ENCODE measurements at places on chromosomes 12 and 14.
A peak's percentile ranks its signal among the peaks of the same experiment; 100 is the strongest.

- DNase-seq: peak; percentile 90
Measured at GRCh38 chr14:105090493-105091053, 25.3 kb upstream of the GPR132 start.

GRCh38 chr14:34331728-34332623 lies 130.1 kb downstream of the SPTSSA start:
- DNase-seq: peak; percentile 56

GRCh38 chr12:94157981-94158411 lies 9.6 kb downstream of the PLXNC1 start:
- DNase-seq: no peak

- DNase-seq: no peak
Measured at GRCh38 chr12:90499795-90500194, 455.2 kb downstream of the CCER1 start.

DNA sequence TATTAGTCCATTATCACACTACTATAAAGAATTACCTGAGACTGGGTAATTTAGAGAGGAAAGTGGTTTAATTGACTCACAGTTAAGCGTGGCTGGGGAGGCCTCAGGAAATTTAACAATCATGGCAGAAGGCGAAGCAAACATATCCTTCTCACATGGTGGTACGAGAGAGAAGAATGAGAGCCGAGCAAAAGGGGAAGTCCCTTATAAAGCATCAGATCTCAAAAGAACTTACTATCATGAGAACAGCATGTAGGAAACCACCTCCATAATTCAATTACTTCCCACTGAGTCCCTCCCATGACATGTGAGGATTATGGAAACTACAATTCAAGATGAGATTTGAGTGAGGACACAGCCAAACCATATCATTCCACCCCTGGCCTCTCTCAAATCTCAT lies 422.6 kb downstream of the MDGA2 start:
- no peak for DNase-seq

DNA sequence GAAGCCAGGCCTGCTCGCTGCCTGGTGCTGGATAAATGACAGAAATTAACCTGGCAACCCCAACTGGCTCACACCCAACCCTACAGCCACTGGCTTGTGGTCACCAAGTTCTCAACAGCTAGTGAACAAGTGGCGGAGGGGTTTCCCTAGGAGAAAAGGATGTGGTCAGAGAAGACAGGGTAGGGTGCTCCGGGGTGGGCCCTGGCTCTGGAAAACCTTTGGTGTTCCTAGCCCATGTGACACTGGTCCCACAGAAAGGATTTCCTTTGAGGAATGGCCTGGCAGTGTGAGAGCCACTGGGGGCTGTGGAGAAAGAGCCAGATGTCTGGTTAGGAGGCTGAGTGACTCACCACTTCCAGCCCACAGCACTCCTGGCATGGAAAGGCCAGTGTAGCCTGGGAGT lies 8.7 kb downstream of the SYNE3 start:
- no peak for DNase-seq

- no peak for DNase-seq
Measured at GRCh38 chr12:9781360-9781759, 20.7 kb upstream of the CD69 start.

GRCh38 chr14:71005076-71005475 lies 97.8 kb downstream of the PCNX1 start:
- no peak for DNase-seq

DNA sequence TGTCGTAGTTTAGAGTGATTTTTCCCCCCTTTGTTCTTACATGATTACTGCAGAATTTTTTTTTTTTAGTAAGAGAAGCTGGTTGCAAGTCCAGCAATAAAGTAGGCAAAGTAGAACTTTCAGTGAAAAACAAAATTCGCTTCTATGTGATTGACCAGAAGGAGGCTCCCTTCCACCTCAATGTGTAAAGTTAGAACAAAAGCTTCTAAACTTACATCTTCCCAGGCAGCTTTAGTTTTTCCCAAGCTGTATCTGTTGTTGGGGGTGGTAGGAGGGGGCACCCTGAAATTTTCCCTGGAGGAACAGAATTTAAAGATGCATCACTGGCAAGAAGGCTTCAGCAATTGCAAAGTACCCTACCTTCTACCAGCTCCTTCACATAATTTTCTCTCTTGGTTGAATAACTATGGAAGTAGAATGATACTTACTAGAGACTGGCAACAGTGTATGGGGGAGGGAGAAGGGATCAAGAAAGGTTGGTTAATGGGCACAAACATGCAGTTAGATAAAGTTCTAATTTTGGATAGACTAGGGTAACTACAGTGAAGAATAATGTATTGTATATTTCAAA lies 87.3 kb upstream of the E2F7 start:
- no peak for DNase-seq

DNA sequence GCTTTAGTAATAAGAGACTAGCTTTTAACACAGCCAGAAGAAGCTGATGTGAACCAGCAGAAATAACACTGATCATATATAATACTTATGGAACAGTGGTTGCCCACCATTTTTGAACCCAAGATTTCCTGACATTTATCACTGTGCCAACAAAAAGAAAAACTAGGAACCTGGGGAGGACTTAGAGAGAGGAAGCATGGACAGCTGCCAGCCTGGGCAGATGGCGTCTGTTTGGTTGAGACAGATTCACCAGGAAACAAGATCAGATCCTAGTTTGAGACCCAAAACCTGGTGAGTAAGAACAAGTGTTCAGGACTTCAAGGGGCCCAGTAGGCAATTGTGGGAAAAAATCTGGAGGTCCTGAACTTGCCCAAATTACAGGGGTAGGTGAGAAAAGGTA lies 95.3 kb downstream of the BICD1 start:
- DNase-seq: no peak

DNA sequence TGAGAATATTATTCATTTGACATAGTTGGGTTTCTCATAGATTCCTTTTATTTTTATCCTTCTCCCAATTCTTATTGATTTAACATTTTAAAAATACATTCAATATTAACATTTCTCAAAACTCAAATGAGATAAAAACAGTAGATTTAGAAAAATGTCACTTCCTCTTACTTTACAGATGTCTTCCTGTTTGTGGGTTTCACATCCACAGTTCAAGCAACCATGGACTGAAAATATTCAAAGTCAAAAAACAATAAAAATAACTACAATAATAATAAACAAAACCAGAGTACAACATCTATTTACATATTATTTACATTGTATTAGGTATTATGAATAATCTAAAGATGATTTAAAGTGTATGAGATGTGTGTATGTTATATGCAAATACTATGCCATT lies 111.3 kb upstream of the SLC16A7 start:
- DNase-seq: no peak

GRCh38 chr12:122356192-122356635 lies 66.3 kb downstream of the CLIP1 start:
- peak; percentile 37 for DNase-seq

DNA sequence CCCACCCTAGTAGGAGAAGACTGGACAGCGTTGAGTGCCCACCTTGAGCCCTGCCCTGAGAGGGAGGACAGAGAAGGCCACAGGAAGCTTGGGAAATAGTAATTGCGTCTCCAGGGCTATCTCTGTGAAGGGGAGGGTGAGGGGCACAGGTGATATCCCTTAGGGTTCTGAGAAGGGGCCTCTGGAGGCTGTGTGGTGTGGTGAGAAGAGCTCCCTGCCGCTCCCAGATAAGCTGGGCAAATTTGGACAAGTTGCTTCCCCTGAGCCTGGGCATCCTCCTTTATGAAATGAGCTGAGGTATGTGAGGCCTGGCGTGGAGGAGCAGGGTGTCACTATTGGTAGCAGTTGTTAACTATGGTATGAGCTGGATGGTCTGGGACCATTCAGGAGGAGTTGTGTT lies 23.5 kb upstream of the LRP1-AS start:
- DNase-seq: no peak

GRCh38 chr12:54390668-54391551 lies 6.4 kb upstream of the ZNF385A start:
- peak; percentile 50 for DNase-seq

- no peak for DNase-seq
Measured at GRCh38 chr12:112686373-112686772, 105.2 kb upstream of the RPH3A start.

DNA sequence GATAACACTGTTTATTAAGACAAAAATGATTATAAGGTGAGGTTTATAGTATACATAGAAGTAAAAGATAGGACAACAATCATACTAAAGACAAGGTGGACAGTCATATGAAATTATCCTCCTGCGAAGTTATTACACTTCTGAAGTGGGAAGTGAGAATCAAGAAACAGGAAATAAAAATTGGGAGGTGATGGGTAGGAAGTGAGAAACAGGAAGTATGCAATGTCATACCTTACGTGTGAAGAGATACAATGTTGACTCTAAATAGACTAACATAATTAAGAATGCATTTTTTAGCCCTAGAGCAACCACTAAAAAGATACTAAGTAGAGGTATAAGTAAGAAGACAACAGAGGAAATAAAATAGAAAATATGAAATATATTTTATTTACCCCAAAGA lies 43.7 kb downstream of the GRIN2B start:
- no peak for DNase-seq

DNA sequence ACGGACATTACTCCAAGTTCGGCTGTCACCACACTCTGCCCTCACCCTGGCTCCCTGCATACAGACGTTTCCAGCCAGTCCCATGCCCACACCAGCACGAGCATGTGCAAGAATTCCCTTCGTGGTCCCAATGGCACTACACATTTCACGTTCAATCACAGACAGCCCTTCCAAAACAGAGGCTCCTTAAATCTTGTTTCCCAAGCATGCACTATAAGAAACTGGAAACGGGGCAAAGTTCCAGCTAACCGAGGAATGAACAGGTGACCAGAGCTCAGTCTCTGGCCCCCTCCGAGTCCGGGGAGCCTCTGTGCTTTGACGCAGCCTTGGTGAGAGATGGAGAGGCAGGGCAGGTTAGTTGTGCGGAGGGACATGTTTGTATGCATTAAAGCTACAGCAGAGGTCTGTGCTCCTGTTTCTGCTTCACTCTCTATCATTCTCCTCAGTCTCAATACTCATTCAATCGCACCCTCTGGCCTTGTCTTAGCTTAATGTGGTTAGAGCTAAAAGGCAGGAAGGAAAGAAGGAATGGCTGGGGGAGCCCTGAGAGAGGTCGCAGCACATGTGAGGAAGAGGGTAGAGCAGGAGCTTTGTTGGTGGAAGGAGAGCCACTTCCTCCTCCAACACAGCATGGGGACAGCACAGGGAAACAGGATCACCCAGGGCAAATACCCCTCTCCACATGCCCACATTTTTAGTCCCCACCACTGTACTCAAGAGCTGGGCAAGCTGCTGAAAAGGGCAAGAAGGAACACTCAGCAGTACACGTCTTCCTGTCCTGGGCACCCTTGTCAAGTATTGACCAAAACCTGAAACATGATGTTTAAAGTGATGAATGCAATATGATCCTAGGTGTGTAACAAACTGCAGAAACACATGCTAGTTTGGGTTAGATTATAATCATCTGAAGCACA lies 12.2 kb upstream of the SELPLG start:
- DNase-seq: no peak

DNA sequence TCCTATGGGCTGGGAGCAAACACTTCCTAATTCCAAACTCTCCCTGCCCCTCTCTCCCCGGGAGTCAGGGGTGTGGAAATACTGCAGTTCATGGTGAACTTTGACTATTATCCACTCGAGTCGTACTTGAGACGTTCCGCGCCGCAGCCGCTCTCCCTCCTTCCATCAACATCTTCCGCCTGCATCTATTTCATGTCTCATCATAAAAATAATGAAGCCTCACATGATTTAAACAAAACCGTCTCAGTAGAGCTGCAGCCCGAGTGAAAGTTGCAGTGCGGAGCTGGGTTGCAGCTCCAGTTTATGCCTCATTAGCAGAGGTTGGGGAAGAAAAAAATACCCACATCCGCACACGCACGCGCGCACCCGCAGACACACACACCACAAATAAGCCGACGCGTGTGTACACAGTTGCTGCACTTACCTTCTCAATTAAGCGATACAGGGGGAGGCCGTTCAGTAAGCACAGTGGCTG lies 283 bp downstream of the LMO3 start:
- DNase-seq: no peak

DNA sequence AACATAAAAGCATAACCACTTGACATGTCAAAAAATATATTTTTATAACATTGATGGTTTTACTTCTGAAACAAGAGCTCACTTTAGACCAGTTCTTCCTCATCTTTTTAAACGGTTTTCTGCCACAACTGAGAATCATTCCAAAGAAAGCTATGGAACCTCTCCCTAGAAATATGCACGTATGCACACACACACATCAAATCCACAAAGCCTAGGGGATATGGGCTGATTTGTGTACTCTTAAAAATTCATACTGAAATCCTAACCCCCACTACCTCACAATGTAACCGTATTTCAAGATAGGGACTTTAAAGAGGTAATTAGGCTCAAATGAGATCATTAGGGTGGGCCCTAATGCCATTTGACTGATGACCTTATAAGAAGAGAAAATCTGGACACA lies 19.3 kb downstream of the TMCC3 start:
- no peak for DNase-seq

DNA sequence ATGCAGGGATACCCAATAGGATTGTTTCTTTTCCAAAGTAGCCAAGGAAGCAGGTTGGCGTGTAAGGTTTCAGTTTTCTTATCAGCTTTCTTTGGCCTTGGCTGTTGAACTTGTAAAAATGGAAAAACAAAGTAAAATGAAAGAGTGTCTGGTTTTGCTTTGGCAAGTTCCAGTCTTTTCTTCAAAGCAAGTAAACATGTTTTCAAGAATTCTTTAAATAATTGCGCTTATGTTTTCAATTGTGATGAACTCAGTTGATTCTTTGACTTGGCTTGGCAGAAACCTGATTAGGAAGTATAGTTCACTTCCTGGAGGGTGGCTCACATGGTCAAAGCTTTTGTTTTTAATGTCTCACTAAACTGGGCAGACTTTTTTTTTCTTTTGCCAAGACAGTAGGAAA lies 112.2 kb upstream of the USP44 start:
- DNase-seq: no peak

DNA sequence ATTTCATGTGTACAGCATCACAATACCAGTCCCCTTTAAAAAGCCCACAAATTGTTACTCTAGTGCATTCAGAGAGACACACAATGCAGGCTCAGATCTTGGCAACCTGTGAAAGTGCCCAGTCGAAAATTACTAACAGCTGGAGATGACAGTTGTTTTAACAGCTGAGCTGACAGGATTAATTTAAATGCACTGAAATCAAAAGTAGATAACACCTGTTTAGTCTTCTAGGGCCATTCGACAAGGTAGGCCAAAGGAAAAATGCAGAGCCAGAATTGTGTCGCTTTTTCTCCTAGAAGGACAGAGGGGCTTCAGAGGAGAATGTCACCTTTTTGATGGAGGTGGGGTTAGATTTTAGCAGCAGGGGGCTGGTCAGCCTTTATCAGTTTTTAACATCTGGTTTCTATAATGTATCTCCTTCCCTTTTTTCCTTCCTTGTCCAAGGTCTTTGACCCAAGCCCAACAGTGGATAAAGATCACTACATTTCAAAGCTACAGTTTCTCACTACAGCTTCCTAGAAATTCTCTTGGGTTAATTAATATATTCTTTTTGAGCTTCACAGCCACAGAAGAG lies 139.1 kb downstream of the SOX5 start:
- DNase-seq: no peak

- no peak for DNase-seq
Measured at GRCh38 chr12:49451468-49452259, 84.4 kb downstream of the SPATS2 start.

- DNase-seq: no peak
Measured at GRCh38 chr14:105074601-105075053, 9.4 kb upstream of the GPR132 start.
